ENCODE measurements at places on chromosomes 2 and 18. TPM values are rescaled to one million over a fixed set of nuclear protein-coding genes. Genes with fewer than 3 reads are reported as not detected.
A peak's percentile ranks its signal among the peaks of the same experiment; 100 is the strongest.

- DNase-seq = no peak
Observed at GRCh38 chr18:45728336-45729010, 4.5 kb downstream of the SLC14A1 start.

DNA sequence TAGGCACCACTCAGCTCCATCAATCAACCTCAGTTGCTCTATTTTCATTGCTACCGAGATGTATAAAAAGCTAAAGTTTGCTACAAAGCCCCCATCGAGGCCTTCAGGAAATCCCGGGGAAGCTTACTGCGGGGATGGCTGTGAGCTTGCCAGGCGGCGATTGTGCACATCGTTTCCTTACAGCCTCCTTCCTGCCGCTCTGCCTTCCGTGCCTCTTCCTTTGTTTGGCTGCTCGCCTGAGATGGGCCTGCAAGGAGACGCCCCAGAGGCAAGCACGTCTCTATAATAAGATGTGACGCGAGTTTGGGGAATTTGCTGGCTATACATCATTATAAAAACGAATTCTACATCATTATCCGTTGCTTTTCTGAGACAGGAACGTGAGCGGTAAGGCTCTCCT is 41.6 kb downstream of the DHRS9 start:
- no peak for DNase-seq

DNA sequence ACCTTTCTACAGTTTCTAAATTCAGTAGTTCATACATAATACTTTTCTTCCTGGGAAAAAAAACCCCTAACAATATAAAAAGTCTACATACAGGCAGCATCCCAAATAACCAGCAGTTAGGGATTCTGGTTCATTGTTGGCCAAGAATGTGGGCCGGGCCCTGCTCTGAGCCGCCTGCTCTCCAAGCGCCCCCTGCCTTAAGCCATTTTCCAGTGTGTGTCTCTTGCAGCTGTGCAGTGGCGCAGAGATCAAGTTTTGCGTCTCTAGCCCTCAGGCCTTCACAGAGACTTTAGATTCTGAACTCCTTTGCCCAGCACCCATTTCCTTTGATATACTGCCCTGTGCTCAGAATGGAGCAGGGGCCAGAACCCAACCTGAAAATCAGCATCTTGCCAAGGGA is 32.9 kb downstream of the RMC1 start:
- DNase-seq = no peak

DNA sequence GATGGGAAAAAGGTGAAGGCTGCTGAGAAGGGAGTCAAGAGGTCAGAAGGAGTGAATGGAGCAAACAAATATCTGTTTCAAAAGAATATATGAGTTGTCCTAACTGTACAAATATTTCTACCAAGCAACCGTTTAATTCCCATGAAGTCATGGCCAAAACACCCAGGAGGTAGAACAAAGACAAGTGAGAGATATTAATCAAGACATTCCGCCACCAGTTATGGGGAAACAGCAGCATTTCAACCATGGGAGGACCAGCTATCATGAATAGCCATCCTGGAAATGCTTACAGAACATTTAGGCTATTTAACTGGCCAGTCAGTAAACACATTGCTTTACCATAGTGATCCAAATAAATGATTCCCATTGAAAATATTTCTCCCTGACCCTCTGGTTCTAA is 396.3 kb downstream of the IRS1 start:
- DNase-seq = no peak

DNA sequence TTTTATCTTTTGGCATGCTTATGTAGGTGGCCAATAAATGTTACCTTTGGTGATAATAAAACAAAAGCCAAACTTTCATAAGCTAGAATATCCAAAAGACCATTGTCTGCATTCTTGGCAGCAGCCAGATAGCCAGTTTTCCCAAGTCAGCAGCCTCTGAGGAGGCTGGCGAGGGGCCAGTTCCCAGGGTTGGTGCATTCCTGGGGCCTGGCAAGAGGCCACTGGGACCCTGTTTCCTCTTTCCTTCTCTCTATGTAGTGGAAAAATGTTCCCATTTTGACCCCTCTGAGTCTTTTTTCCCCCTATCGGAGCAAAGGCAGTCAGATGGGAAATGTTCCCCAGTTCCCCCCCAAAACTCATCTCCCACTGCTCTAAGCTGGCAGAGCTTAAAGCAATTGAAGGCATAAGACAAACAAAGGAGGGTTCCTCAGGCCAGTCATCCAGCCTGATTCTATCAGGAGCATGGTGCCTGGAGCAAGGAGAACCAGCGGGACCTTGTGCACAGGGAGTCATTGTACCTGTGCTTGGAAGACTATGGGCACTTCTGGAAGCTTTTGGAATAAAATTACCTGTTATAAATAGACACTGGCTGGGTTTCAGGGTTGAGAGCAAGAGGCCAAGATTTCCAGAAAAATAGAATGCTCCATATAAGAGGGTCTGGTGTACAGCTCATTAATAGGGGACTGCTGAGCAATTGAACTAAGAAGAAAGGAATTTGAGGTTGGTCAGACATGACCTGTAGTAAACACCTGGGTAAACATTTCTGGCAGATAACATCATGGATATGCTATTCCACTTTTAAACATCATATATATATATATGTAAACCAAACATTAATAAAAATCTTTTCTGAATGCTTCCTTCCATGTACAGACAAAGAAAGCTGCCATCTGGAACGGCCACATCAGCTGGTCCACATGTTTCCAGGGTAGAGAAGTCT is 63.4 kb downstream of the NCKAP5 start:
- DNase-seq = no peak

DSEL gene
- 0.10 TPM for total RNA-seq

DNA sequence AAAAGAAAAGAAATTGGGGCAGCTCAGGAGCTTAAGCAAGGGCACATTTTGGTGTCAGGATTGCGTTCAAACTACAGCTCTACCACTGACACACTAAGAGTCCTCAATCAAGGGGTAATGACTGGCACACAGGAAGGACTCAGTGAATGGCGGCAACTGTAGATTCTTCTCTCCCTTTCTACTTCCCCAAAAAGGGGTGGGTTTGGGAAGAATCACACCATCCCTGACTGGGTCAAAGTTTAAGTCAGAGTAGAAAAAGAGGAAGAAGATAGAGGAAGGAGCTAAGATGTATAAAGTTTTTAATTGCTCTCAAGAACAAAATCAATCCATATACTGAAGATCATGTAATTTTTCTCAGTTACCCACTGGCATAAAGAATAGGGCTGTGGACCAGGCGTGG is 2.6 kb downstream of the NLRC4 start:
- DNase-seq = no peak

DNA sequence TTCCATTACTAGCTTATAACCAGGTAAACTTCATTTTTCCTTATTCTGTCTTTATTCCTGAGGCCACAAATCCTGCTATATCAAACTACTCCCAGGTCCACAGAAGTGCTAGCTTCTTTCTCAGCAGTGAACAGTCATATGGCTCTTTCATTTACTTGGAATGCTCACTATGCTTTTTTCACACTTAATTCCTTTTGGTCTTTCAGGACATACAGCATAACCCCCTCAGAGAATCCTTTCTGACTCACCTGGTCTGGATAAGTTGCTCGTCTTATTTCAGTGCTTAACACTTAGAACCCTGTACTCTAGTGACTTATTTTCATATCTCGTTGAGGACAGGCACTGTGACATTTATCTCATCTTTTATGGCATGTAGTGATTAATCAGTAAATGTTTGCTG is 325.0 kb upstream of the UBE2E3 start:
- no peak for DNase-seq

- DNase-seq = no peak
Observed at GRCh38 chr18:2924920-2925319, 78.1 kb downstream of the EMILIN2 start.

DNA sequence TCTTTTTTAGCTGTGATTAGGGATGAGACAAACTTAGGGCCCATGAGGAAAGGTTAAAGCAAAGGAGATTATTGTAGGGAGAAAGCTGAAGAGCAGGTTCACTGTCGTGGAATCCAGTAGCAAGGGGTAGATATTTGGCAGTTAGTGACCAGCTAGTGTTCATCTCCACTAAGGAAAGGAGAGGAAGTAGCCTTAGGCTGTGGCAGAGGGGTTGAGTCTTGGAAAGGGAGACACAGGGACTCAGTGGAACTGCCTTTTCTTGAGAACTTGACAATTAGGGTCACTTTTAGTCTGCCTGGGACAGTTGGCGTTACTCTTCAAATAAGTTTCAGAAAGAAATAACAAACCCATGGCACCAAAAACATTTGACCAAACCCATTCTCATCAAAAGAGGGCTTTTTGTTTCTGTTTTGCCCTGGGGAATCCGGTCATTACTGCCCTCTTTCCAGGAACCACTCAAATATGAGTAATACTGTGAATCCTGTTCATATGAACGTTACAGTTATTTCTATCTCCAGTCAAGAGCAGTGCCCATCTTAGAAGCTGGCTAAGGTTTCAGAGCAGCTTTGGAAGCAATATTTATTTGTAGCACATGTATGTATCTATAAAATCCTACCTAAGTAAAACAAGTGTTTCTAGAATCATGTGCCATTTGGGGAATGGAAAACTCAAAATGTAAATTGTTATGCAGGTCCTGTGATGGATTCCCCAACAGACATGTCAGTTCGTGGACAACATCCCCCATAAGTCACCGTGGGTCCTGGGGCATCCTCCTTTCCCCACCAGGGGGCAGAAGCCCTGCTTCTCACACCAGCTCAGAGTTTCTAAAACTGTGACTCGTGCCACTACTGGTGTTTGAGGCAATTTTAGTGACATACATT is 77.3 kb upstream of the PHLPP1 start:
- DNase-seq = peak; percentile 20

DNA sequence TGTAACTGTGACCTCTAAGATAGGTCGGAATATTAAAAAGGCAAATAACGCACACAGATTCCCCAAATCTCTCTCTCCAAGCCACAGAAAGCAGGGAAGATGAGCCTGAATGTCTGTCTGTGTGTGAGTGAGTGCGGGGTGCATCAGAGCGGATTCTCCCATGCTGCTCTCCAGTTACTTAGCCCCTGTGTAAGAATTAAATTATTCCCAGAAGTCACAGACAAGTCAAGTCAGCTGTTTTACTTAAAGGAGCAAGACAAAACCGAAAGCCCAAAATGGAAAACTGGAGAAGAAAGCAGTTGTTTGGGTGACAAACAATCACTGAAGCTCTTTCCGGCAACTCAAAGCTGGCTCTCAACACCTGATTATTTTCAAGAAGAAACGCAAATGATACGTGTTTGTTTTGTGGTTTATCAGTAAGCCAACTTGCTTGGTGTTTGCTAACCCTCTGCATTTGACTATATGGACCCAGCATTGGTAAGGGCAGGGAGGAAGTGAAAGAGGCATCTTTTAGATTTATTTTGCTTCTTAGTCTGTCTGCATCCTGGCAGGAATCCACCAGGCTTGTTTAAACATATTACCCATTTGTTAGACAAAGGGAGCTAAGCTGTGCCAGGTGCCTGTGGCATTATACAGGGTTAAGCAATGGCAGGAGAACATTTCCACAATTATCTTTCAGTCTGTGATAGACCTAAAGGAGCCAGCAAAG is 121.5 kb upstream of the CREB1 start:
- DNase-seq = no peak

MFSD2B gene
- total RNA-seq = not detected
